ENCODE measurements at places on chromosomes 7 and 10.

DNA sequence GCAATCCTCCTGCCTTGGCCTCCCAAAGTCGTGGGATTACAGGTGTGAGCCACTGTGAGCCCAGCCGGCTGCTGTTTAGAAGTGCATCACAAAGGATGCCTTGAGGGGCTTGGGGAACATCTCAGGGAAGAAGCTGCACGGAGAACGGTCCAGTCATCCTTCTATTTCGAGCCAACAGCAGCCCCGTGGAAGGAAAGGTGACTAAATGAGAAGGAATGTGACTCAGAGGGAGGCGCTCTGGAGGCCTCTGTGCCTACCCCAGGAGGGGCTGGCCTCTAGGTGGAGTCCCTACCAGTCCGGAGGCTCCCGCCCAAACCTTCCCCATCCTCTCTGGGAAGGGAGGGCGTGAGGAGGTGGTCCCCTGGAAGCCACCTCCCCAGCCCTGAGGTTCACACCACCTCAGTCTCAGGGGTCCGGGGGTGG is 76.2 kb downstream of the CTBP2 start:
- DNase-seq: no peak

GRCh38 chr10:114024876-114025610 is 18.6 kb upstream of the ADRB1 start:
- no peak for DNase-seq

GRCh38 chr7:127949769-127950222 is 81.4 kb downstream of the LRRC4 start:
- no peak for DNase-seq

GRCh38 chr10:122515022-122515424 is 45.5 kb upstream of the DMBT1 start:
- DNase-seq: no peak

GRCh38 chr10:4532467-4532866 is 293.5 kb upstream of the AKR1E2 start:
- no peak for DNase-seq

- no peak for DNase-seq
Observed at GRCh38 chr7:111920329-111920728, 285.9 kb downstream of the DOCK4 start.

DNA sequence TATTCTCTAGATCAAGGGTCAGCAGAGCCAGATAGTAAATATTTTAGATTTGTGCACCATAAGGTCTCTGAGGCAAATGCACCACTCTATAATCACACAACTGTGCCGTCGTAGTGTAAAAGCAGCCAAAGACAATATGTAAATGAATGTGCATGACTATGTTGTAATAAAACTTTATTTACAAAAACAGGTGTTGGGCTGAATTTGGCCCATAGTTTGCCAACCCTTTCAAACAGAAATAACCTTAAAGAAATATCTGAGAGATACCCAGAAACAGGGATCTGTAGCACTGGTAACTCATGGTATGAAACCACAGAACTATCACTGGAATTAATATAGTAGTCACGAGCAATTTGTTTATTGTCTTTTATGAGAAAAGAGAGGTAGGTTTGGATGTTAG is 86.0 kb downstream of the ARID5B start:
- DNase-seq: no peak

DNA sequence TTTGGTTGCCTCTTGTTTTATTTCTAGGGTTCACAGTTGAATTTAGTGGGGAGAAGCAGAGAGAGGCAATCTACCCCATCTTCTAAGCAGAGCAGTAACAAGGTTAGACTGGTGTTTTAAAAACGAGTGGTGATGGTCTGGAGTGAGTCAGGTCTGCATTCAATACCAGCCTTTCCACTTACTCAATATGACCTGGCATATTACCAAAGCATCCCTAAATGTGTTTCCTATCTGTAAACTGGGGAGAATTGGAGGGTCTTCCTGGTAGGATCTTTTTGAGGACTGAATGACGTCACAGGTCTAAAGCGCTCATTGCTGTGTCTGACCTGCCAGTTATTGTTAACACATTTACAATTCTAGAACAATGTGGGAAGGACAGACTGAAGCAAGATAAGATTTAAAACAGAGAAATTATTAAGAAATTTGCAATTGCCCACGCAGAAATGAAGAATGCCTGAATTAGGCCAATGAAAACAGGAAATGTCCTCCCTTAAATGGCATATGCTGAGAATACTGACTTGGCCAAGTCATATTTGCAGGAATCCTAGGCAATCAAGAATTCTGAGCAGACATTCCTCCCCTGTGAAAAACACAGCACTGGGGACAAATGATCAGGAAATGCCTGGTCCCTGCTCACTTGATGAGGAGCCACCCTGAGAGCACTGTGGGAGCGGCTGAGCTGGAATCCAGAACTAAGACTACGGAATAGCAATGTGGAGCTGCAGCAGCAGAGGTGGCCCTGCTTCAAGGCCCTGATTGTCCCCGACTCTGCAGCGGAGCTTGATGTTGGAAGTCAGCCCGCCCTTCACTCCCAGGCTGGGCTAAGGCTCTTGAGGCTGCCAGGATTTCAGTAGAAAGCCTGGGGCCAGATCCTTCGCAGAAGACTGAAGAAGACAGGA is 184.5 kb upstream of the CXCL12 start:
- DNase-seq: no peak

DNA sequence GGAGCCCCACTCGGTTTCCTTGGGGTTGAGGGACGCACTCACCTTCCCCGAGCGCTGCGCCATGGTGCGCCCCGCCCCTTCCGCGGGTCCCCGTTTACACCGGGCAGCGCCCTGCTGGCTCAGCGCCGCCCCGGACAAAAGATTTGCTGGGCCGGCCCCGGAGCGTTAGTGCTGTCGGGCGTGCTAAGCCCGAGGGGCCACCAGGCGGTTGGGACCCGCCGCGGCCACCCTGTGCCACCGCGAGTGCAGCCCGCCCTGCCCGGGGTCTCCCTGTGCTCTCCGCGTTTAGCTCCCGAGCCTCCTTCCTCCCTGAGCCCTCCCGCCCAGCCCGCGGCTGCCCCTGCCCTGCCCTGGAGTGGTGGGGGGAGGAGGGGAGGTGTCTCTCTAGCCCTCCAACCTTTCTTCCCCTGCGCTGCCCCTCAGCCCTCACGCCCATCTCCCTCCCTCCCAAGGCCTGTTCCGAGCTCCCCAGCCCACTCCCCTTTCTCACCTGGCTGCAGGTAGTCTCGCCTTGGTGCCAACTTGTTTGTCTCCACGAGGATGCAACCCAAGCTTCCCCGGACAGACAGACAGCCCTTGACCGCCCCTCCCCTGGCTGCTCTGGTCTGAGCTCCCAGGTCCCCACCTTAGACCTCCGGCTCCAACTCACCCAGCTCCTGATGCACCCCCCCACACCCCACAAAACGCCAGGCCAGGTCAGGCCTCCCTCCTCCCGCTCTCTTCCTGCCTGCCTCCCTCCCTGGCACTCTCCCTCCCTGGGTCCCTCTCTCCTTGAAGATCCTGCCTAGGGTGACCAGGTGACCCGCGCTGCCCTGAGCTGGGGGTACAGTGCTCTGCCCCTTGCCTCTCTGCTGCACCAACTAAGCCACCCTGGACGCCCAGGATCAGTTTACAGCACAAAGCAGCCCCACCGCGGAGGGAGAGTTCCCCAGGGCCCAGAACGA is at the start of gene CRYGN:
Gene CRYGN (minus strand): TSS at position 287 of the 944 bp plus-strand sequence. CDS start 224 bp downstream, at position 63.
- no peak for DNase-seq

DNA sequence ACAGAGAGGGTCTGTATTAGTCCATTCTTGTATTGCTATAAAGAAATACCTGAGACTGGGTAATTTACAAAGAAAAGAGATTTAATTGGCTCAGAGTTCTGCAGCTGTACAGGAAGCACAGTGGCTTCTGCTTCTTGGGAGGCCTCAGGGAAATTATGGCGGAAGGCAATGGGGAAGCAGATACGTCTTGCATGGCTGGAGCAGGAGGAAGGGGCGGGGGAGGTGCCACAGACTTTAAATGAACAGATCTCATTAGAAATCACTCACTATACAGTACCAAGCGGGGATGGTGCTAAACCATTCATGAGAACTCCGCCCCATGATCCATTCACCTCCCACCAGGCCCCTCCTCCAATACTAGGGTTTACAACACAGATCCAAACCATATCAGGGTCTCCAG is 3.7 kb upstream of the CALU start:
- DNase-seq: no peak

DNA sequence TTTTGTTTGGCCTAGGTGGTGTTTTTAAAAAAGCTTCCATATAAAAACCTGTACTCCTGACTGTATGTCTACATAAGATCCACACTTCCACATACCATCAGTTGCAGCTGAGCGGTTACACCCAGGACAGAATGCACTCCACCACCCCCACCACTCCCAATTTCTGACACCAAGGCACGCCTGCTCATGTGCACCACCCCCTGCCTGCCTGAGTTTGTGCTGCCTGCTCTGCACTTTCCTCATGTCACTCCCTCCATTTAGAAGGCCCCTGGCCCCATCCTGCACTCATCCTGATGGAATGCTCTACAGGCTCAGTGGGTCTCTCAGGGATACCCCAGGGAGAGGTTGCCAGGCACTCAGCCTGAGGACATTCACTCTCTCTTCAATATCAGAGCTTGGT is 6.5 kb downstream of the VPS41 start:
- DNase-seq: no peak

DNA sequence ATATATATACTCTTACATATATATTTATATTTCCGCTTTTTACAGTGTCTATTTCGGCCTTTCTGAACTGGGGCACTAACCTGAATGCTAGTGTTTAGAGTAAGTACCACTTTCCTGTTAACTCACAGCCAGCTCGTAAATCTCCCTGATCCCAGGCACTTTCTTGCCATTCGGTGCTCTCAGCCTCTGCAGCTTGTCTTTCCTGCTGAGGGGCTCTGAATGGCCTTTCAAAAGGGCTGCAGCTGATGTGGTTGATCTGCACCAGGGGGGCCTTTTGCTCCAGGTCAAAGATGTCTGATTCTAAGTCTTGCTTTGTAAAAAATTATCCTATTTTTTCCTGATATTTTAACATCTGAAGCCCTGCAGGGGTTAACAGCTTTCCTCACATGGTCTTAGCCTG is 25.5 kb upstream of the HPS1 start:
- DNase-seq: no peak

GRCh38 chr10:117970962-117971361 is 75.8 kb downstream of the RAB11FIP2 start:
- DNase-seq: no peak

GRCh38 chr7:66043681-66044497 is 31.7 kb upstream of the ASL start:
- DNase-seq: peak; percentile 13

- no peak for DNase-seq
Observed at GRCh38 chr7:94656925-94657731, 1.2 kb upstream of the SGCE start.

DNA sequence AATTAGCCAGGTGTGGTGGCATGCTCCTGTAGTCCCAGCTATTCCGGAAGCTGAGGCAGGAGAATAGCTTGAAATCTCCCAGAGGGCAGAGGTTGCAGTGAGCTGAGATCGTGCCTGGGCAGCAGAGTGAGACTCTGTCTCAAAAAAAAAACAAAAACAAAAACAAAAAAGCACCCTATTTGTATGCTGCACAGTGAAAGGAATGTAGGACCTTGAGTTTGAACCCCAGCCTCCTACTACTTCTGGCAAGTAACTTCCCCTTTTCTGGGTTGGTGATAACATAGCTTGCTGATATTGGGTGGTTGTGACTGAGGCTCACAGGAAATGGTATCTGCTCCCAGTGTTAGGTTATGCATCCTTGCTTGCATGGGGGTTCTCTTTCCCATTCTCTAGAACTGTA is 205.3 kb downstream of the BUB3 start:
- DNase-seq: no peak

- no peak for DNase-seq
Observed at GRCh38 chr10:103926722-103927319, 8.8 kb upstream of the STN1 start.

GRCh38 chr10:89297356-89297755 is 4.5 kb upstream of the IFIT2 start:
- DNase-seq: no peak

- no peak for DNase-seq
Observed at GRCh38 chr7:91463330-91463729, 199.1 kb downstream of the FZD1 start.

- DNase-seq: no peak
Observed at GRCh38 chr7:153061910-153062528, 302.5 kb downstream of the ACTR3B start.

DNA sequence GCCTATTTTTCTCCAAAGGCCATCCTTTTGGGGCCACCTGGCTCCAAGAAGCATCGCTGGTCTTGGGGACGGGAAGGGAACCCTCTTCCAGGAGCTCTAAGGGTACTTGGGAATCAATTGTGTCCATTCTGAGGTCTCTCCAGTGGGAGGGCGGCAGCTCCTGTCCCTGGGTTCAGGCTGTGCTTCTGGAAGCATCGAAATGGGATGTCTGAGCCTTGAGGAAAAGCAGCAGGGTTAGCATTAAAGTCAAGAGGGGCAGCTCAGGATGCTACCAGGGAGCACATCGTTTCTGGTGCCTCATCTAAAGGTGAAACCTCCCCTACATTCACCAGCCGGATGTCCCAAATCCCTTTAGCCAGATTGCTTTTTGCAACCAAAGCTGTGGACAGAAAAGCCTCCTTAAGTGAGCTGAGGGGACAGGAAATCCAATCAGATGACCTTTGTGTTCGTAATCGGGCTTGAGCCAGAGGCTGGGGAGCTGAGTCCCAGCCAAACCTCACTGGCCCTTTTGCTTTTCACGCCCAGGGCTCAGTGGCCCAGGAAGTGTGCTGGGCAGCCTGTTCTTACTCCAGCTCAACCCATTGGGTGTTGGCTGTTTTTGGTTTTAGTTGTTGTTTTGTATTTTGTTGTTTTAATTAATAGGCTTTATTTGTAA is 88.8 kb upstream of the ANLN start:
- no peak for DNase-seq

All from anterior cingulate cortex (tissue), 58 donors.